ENCODE measurements at places on chromosomes 1 and 21.

- no peaks in the 10 kb centered on the region for H3K36me3 ChIP-seq
- no peak overlapping the region for H3K4me3 ChIP-seq
- no peaks in the 10 kb centered on the region for H3K4me1 ChIP-seq
- H3K27ac ChIP-seq: no peak overlapping the region
- DNase-seq: no peak
- H3K27me3 ChIP-seq: no peaks in the 10 kb centered on the region
These were observed 125.8 kb downstream of the PTPRU start for GRCh38 chr1:29362116-29362515.

DNA sequence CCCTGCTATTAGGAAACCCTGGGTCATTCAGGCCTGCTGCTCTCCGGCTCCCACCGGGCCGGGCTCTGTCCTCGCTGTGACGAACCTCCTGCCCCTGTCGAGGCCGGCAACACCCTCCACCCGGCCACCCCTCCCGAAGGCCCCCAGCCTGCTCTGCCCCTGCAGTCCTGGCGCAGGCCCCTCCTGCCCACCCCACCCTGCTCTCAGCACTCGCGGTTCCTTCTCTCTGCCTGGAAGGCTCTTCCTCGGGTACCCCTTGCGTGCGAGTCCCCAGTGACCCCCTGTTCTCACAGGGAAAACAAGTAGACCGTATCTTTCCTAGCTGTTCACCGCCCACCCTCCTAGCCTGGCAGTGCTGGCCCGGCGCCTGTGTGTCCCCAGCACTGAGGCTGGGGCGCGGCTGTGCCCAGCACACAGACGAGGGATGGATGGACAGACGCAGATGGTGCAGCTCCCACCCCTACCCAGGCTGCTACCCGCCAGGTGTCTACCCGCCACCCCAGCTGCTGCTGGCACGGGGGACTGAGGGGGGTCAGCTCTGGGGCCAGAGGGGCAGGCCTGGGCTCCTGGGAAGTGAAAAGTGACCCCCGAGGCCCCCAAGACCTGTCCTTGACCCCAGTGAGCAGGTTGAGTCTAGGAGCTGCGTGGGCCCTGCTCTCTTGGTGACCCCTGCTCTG lies 3.1 kb upstream of the VWA1 start:
- H3K27ac ChIP-seq: no peak overlapping the region
- no peak overlapping the region for H3K4me3 ChIP-seq
- peak; percentile 43 for DNase-seq
- no peaks in the 10 kb centered on the region for H3K36me3 ChIP-seq
- no peaks in the 10 kb centered on the region for H3K27me3 ChIP-seq

- DNase-seq: no peak
- no peak overlapping the region for H3K4me3 ChIP-seq
- no peak overlapping the region for H3K27ac ChIP-seq
- H3K4me1 ChIP-seq: peaks cover 8% of the 10 kb centered on the region
- no peaks in the 10 kb centered on the region for H3K36me3 ChIP-seq
These were observed 2.0 kb downstream of the KCNA3 start for GRCh38 chr1:110672753-110673108.

DNA sequence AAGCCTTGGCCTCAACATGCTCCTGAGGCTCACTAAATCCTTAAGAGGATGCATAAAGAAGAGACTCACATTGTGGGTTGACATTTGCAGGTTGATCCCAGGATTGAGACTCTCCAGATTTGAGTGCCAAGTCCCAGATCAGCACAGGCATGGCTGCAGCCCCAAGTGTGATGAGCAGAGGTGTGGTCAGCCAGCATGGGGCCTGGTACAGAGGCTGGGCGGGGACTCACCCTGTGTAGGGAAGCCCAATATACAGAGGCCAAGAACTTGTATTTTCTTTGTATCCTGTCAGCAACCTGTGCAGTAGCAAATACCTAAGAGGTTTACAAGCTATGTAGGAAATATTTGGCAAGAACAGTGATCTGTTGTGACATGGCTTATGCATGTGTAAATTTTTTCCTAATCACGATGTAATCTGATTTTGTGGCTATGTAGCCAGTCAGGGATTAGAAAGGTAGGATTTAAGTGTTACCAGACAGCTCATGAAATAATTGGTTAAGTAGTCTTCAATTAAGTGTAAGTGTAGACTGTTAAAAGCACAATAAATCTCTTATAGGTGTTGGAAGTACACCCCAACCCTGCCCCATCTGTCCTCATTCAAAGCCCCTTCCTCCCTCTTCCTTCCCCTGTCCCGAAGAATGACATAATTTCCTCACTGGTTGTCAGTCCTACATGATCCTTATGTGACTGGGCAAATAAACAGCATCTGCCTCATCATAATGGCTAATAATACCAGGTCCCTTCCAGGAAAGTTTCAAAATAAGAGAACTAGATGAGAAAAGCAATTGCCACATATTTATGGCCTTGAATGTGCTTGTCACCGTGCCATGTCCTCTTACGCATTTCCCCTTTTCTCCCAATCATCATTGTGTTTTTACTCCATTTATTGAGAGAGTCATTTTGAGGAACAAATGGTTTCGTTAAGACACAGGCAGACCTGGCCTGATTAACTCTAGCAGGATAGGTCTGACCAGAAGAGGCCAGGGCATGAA lies 120.9 kb downstream of the HLX start:
- no peaks in the 10 kb centered on the region for H3K27me3 ChIP-seq
- no peak for DNase-seq
- no peak overlapping the region for H3K27ac ChIP-seq
- no peaks in the 10 kb centered on the region for H3K36me3 ChIP-seq

DNA sequence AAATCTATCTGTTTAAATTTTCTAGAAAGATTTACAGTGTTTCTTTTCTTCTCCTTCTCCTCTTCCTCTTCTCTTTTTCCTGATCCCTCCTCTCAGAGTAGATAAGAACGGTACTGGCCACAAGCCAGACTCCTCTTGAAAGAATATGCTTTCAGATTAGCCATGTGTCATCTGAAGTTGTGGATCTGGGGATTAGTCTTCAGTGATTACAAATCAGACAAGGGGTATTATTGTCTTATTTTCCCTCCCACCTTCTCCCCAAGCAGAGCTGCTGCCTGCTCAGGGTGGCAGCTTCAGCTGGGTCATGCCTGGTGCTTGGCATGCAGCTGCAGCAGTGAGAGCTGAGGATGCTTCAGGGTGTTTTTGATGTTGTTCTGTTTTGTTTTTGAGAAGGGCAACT lies 42.7 kb downstream of the SGIP1 start:
- peak overlapping the region; percentile 91 for H3K27ac ChIP-seq
- DNase-seq: peak; percentile 14
- H3K4me1 ChIP-seq: peaks cover 27% of the 10 kb centered on the region
- H3K36me3 ChIP-seq: no peaks in the 10 kb centered on the region
- no peak overlapping the region for H3K4me3 ChIP-seq

- peak; percentile 63 for DNase-seq
- peak overlapping the region; percentile 50 for H3K4me3 ChIP-seq
- no peak overlapping the region for H3K27ac ChIP-seq
These were observed 717 bp upstream of the BATF3 start for GRCh38 chr1:212700223-212700891.

- H3K4me1 ChIP-seq: no peaks in the 10 kb centered on the region
- H3K4me3 ChIP-seq: no peak overlapping the region
- peak overlapping the region; percentile 10 for H3K27ac ChIP-seq
- no peaks in the 10 kb centered on the region for H3K36me3 ChIP-seq
- no peaks in the 10 kb centered on the region for H3K27me3 ChIP-seq
These were observed 19.7 kb upstream of the RIPK4 start for GRCh38 chr21:41786509-41786987.

- no peak for DNase-seq
- H3K4me1 ChIP-seq: no peaks in the 10 kb centered on the region
- H3K36me3 ChIP-seq: no peaks in the 10 kb centered on the region
- H3K27me3 ChIP-seq: no peaks in the 10 kb centered on the region
These were observed 207.2 kb downstream of the PTGER3 start for GRCh38 chr1:70840260-70840953.

DNA sequence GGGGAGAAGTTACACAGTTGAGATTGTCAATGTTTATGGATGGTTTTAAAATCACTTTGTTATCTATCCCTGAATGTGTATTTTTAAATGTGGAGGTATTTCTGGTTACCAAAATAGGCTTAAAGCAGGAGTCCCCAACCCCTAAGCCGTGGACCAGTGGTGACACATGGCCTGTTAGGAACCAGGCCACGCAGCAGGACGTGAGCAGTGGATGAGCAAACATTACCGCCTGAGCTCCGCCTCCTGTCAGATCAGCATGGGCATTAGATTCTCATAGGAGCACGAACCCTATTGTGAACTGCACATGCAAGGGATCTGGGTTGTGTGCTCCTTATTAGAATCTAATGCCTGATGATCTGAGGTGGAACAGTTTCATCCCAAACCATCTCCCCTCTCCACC lies 151.6 kb downstream of the GALNT2 start:
- peaks cover 7% of the 10 kb centered on the region for H3K4me1 ChIP-seq
- no peak overlapping the region for H3K4me3 ChIP-seq
- no peaks in the 10 kb centered on the region for H3K36me3 ChIP-seq

DNA sequence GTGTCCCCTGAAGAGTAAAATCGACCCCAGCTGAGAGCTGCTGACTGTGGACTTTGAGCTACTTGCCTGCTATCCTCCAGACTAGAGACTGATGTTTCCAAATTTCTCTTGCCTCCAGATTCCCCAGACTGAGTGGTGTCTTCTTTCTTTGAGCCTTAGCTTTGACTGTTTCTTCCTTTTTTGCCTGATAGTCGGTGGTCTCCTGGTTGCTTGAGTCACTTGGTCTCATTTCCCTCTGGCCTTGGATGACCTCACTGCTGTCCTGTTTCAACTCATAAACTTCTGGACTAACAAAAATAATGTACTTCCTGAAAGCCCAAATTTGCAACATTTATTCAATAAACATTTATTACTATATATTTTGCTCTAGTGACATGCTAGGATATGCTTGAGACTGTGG lies 52.9 kb upstream of the DIPK1A start:
- H3K36me3 ChIP-seq: no peaks in the 10 kb centered on the region
- H3K4me1 ChIP-seq: peaks cover 33% of the 10 kb centered on the region
- peaks cover 6% of the 10 kb centered on the region for H3K27me3 ChIP-seq

DNA sequence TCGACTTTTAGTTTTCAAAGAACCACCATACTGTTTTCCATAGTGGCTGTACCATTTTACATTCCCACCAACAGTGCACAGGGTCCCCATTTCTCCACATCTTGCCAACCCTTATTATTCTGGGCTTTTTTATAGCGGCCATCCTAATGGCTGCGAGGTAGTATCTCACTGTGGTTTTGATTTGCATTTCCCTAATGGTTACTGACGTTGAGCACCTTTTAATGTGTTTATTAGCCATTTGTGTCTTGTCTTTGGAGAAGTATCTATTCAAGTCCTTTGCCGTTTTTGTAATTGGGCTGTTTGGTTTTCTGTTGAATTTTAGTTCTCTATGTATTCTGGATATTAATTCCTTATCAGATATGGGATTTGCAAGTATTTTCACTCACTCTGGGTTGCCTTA lies 22.3 kb upstream of the KCNAB2 start:
- no peak overlapping the region for H3K27ac ChIP-seq
- no peak overlapping the region for H3K4me3 ChIP-seq
- H3K4me1 ChIP-seq: no peaks in the 10 kb centered on the region

- no peak overlapping the region for H3K27ac ChIP-seq
- H3K4me3 ChIP-seq: no peak overlapping the region
- no peaks in the 10 kb centered on the region for H3K36me3 ChIP-seq
- H3K4me1 ChIP-seq: no peaks in the 10 kb centered on the region
These were observed 1167.8 kb upstream of the NCAM2 start for GRCh38 chr21:19830446-19830845.

GRCh38 chr1:176531036-176531435 lies 68.1 kb downstream of the PAPPA2 start:
- H3K27ac ChIP-seq: no peak overlapping the region
- H3K4me1 ChIP-seq: no peaks in the 10 kb centered on the region
- H3K36me3 ChIP-seq: no peaks in the 10 kb centered on the region
- H3K4me3 ChIP-seq: no peak overlapping the region
- DNase-seq: no peak

GRCh38 chr1:175423605-175424004 lies 231.0 kb upstream of the KIAA0040 start:
- DNase-seq: no peak
- no peak overlapping the region for H3K4me3 ChIP-seq
- no peaks in the 10 kb centered on the region for H3K36me3 ChIP-seq

GRCh38 chr1:212366901-212367300 lies 47.8 kb downstream of the PACC1 start:
- peaks cover 23% of the 10 kb centered on the region for H3K36me3 ChIP-seq
- no peaks in the 10 kb centered on the region for H3K4me1 ChIP-seq
- H3K27me3 ChIP-seq: no peaks in the 10 kb centered on the region

DNA sequence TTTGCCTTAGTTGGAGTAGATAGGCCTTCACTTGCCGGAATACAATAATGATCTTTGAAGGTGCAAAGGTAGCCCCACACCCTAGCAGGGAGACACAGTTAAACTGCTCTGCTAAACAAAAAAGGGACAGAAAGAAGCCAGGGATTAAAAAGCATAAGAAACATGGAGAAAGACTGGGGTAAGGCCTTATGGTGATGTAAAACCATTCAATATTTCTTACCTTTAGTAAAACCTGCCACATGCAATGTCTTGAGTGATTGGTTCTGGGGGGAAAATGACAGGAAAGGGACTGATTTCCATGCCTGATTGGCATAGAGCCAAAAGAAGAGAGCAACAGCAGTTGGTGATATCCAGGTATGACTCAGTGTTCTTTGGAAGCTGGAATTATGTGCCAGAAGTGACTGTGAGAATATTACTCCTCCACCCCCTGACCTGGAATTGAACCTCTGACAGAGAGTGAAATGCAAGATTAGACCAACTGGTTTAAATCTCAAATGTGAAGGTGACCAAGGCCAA lies 8.1 kb downstream of the DNASE2B start:
- peaks cover 1% of the 10 kb centered on the region for H3K4me1 ChIP-seq
- no peaks in the 10 kb centered on the region for H3K27me3 ChIP-seq
- no peak overlapping the region for H3K4me3 ChIP-seq
- no peak for DNase-seq
- H3K27ac ChIP-seq: no peak overlapping the region
- no peaks in the 10 kb centered on the region for H3K36me3 ChIP-seq

- no peaks in the 10 kb centered on the region for H3K4me1 ChIP-seq
- H3K4me3 ChIP-seq: no peak overlapping the region
- H3K27ac ChIP-seq: no peak overlapping the region
These were observed 211.8 kb upstream of the PKN2 start for GRCh38 chr1:88472298-88472697.

Data from SK-N-SH (cell line).